A549 treated with dexamethasone at 1 μM for 4 hours (cell line): ENCODE measurements at places on chromosomes 11 and 22. TPM values are rescaled to one million over a fixed set of nuclear protein-coding genes. Genes with fewer than 3 reads are reported as not detected.

OR52N4 gene
- not detected in 5 replicates for total RNA-seq

PHF21B gene
- total RNA-seq: 0.64 to 0.92 TPM (median 0.88 TPM) in 5 replicates

NOX4 gene
- 0.17 TPM in 1 of 5 replicates, not detected in the others for total RNA-seq

CCDC73 gene
- total RNA-seq: 0.03 to 0.04 TPM in 2 of 5 replicates, not detected in the others

VPREB1 gene
- not detected in 5 replicates for total RNA-seq

NECTIN1 gene
- 8.3 to 11.2 TPM (median 10.5 TPM) in 5 replicates for total RNA-seq

SLC43A3 gene
- 0.33 to 0.58 TPM (median 0.43 TPM) in 5 replicates for total RNA-seq

CHID1 gene
- 69.7 to 78.1 TPM (median 73.9 TPM) in 5 replicates for total RNA-seq

NCAM1 gene
- 0.05 to 0.11 TPM in 2 of 5 replicates, not detected in the others for total RNA-seq
